CD4-positive, alpha-beta T cell treated with Interleukin-1 beta for 1 hour (primary cell): ENCODE measurements at places on chromosomes 6 and 20.

DNA sequence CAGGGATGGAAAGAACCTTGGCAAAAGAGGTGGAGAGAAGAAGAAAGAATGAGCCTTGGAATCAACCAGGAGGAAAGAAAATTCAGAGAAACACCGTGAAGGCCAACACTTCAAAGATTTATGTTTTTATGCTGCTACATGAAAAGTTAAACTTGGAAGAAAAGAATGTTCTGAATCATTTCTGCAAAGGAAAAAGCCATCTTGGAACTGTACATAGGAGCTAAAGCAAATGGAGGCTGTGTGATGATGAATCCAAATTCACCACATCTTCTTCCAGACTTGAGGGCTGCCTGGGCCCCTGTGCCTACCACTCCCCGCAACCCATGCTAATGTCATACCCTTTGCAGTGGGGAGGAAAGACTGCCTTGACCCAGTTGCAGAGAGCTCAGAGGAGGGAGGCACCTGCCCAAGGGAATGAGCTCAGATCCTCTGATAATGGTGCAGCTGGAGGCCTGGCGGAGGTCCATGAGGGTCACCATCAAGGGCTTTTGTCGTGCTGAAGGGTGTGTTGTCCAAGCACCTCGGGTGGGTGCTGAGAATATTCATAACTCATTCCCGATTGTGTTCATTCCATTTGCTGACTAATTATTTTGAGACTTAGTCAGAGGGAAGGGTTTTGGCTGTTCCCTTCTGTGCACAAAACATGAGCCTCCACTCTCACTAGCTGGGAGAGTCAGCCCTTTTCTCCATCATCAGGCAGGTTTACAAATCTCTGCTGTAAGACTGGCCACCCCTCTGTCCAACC lies 245.8 kb upstream of the JAG1 start:
- no peak for DNase-seq

DNA sequence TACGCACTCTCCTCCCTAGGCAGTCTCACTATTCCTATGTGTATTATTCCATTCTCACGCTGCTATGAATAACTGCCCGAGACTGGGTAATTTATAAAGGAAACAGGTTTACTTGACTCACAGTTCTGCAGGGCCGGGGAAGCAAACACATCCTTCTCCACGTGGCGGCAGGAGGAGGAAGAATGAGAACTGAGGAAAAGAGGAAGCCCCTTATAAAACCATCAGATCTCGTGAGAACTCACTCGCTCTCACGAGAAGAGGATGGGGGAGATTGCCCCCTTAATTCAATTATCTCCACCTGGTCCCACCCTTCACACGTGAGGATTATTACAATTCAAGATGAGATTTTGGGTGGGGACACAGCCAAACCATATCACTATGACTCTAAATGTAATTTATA lies 61.9 kb downstream of the ECT2L start:
- DNase-seq: no peak

GRCh38 chr20:6439737-6440442 lies 317.1 kb upstream of the FERMT1 start:
- DNase-seq: no peak

DNA sequence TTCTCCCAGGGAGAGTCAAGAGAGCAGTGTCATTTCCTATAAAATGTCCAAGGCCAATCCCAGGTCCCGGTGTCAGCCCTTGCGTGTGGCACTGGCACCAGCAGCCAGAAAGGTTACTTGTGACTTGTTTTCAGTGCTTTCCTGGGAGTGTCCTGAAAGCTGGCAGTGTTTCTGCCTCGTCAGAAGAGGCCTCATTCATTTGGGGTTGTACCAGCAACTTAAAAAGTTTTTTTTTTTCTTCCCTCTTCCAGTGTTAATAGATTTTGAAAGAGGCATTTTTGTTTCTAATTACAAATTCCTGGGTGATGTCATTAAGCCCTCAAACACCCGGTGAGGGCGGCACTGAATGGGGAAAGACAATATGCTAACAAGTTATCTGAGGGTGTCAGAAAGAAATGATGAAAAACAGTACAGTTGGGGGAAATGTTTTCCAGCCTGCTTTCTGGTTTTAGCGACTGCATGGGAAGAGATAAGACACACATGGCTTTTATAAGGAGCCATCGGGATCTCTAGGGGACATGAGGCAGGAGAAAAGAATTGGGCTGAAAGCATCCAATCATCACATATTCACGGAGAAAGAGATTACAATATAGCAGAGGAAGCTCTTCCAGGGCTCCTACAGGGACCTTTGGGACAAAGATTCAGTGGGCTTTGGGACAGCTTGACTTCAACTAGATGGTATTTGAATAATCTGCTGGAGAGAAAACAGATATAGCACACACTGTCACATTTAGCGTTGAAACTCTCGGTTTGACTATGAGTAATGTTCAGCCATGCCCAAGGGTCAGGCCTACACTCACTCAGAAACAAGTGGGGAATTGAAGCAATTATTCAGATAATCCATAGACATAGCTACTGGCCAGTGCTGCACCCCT lies 153.0 kb downstream of the BCAS1 start:
- DNase-seq: peak; percentile 42

- DNase-seq: no peak
Observed at GRCh38 chr20:9928281-9928737, 89.4 kb upstream of the PAK5 start.

DNA sequence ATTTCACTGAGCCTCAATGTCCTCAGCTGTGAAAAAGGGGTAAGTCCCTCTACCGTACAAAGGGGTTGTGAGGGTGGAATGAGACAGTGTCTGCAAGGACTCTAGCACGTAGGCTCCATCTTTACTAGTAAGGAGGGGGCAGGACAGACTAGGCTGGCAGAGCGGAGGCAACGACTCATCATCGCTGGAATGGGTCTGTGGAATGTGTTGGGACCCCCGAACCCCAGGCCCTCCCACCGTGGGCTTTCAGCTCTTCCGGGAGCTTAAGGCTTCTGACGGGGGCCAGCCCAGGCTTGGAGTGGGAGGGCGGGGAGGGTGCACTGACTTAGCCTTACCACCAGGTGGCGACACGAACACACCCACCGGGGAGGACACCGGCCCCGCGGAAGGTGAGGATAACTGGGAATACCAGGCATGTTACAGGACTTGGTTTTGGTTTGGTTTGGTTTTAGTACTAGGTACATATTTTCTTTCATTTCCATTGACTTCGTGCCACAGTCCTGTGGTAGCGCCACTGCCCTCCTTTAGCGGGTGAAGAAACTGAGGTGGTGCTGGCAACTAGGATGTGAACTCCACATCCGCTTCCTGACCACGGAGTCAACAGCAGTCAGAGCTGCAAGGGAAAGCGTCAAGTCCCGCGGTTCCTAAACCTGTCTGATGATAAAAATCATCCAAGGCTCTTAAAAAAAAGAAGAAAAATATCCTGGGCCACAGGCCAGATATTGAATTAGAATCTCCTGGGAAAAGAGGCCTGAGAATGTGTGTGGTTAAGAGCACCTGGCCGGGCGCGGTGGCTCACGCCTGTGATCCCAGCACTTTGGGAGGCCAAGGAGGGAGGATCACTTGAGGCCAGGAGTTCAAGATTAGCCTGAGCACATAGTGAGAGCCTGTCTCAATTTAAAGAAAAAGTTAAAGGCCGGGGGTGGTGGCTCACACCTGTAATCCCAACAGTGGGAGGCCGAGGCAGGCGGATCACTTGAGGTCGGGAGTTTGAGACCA lies 10.3 kb upstream of the TULP1 start:
- peak; percentile 77 for DNase-seq

DNA sequence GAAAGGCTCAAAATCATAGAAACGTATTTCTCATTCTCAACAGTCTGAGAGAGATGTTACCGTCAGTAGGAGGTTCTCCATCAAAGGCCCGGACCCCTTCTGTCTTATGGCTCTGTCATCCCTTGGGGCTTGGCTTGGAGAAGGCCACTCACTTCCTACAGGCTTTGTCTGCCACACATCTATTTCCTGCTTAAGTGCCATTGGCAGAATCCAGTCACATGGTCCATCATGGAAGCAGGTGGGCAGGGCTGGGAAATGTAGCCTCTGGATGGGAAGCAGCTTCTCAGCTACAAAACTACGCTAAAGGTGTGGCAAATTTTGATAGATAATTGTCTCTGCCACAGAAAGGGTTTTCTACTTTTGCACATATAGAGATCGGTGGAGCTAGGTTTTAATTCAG lies 12.6 kb upstream of the ZFP64 start:
- no peak for DNase-seq

GRCh38 chr6:50025258-50025657 lies 3.5 kb upstream of the DEFB110 start:
- DNase-seq: no peak

DNA sequence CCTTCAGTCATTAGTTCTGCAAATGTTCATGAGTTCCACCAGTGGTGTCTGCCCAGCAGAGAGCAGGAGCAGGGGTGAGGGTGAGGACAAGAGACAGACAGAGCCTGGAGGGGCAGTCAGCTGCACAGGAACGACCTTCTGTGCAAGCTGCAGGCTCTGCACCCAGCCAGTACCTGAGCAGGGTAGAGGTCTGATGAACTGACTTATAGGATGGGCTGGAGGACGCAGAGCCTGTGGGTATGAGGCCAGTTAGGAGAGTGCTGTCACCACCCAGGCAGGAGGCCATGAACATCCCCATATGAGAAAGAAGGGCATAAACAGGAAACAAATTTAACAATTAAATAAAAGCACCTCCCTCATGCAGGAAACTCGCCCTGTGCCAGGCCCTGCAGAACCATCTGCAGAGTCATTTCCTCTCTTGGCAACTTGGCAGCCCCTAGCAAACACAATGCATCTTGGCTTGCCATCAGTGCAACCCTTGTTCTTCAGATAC lies 17.9 kb downstream of the C6orf15 start:
- DNase-seq: peak; percentile 43

DNA sequence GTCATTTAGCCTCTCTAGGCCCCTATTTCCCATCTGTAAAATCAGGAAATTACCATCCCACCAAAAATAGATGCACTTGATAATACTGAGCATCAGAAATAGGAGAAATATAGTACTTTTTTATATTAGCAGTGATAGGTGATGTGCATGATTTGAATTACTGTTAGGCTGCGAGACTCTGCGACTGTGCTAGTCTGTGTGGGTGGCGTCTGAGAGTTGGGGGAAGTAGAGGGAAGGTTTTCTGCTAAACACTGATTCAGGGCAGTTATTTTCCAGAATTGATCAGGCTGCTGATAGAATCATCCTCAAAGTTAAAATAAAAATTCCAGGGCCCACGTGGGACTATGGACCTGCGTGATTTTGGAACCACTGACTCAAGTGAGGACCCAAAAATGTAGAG lies 60.4 kb upstream of the ARMH2 start:
- DNase-seq: no peak

GRCh38 chr6:75850026-75850833 lies 101.2 kb downstream of the MYO6 start:
- DNase-seq: no peak

DNA sequence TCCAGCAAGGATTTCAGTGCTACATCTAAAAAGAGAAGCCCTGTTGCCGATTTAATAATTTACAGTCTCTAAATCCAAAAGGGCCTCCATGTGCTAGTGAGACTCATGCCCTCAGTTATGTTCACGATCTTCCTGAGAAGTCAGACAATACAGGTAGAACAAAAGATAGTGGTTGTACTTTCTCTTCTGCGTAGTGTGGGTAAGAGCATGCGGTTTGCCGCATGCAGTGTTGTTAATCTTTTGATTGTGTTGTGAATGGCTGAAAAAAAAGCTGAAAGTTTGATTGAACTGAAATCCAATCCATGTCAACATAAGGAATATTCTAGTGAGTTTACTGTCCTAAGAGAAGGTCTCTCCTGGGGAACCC lies 74.8 kb upstream of the AGPAT4 start:
- no peak for DNase-seq

- DNase-seq: no peak
Observed at GRCh38 chr20:17742731-17743130, 43.0 kb downstream of the BANF2 start.

- DNase-seq: no peak
Observed at GRCh38 chr20:54626126-54626525, 150.7 kb downstream of the DOK5 start.

GRCh38 chr6:42453031-42453653 lies 1.4 kb upstream of the TRERF1 start:
- peak; percentile 78 for DNase-seq

- no peak for DNase-seq
Observed at GRCh38 chr20:34112600-34113101, 608 bp upstream of the EIF2S2 start.

- no peak for DNase-seq
Observed at GRCh38 chr6:839201-839600, 146.3 kb upstream of the EXOC2 start.

DNA sequence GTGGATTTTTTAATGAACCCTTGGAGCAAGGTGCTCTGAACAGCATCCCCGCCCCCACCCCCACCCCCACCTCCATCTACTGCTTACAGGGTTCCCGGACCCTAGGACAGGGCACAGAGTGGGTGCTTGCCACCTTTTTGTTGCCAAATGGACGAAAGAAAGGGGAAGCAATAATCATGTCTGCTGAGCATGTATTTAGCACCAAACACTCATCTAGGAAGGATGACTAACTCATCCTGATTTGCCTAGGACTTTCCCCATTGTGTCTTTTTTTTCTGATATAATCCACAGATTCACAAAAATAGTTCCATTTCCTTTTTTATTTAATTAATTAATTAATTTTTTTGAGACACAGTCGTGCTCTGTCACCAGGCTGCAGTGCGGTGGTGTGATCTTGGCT lies 1.2 kb upstream of the PLTP start:
- DNase-seq: no peak

- no peak for DNase-seq
Observed at GRCh38 chr20:34675993-34676641, 775 bp downstream of the PIGU start.

- DNase-seq: no peak
Observed at GRCh38 chr20:35618263-35619131, 2.9 kb downstream of the SPAG4 start.

GRCh38 chr6:122714059-122714458 lies 65.5 kb upstream of the FABP7 start:
- no peak for DNase-seq

- DNase-seq: peak; percentile 67
Observed at GRCh38 chr20:44069203-44070011, 117.6 kb downstream of the JPH2 start.

- DNase-seq: peak; percentile 37
Observed at GRCh38 chr6:90256698-90257485, 39.8 kb downstream of the BACH2 start.

DNA sequence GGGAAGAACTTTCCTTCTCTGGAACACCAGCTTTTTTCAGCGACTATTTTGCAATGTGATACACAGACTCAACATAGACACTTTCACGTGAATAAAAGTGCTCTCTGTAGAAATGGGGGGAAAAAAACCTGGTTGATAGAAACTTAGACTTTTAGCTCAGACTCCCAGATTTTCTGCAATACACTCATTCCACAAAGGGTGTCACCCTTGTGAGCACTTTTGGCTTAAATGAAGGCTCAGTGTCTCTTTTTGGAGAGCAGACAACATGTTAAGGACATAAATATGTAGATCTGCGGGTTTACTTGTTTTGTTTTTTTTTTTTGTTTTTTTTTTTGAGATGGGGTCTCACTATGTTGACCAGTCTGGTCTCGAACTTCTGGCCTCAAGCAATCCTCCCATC lies 579.6 kb downstream of the PTPRT start:
- no peak for DNase-seq
